Nephron progenitor cell (in vitro differentiated cells): ENCODE measurements at places on chromosomes 16 and 17.

- no peak for DNase-seq
Measured at GRCh38 chr17:27986805-27987684, 55.4 kb upstream of the NLK start.

- DNase-seq, result peak; percentile 38
Measured at GRCh38 chr17:32495359-32496231, 8.8 kb downstream of the CDK5R1 start.

GRCh38 chr17:17491546-17491988, 4.6 kb downstream of the RASD1 start:
- DNase-seq, result no peak

DNA sequence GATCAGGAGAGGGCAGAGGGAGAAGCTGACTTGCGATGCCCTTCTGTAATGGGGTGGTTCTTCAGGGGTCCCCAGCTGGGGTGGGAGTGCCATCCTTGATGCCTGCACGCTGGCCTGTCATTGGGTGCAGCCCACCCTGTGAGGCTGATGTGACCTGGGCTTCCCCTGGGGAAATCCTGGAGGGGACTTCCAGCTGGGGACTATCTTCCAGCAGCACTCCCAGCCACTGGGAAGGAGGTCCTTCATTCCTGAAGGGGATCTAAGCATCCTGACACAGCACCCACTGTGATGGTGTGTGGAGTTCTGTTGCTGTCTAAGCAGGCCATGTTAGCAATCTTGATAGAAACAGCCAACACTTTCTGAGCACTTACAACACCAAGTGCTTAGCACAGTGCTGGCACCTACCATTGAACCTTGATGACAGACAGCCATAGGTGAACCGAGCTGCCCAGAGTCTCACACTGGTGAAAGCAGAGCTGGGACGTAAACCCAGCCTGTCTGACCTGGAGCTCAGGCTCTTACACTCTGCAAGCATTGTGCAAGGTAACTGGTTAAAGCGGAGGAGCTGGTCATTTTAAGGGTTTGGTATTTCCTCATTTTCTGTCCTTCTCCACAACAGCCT, 211.3 kb downstream of the CCDC182 start:
- no peak for DNase-seq

GRCh38 chr16:80341263-80341662, 199.5 kb upstream of the DYNLRB2 start:
- no peak for DNase-seq

DNA sequence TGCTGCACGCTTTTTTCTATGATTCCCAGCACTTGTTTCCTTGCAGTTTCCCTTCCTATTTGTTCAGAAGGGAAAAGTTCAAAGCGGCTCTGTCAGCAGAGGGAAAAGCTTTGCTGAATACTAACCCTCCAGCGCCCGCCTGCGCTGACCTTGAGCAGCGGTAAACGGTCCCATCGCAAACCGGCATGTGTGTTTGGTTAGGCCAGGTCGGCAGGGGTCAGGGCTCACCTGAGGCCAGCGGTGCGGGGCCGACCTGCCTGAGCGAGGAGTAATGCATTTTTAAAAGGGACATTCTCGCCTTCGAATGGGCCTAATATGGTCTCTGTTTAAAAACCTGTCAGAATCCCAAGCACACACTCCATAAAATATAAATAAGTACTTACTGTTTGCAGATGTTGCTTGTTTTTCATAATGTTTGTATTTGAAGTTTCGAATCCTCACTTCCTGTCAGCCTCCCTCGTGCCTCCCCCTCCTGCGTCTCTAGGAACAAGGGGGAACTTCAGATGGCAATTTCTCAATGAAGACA, 110.1 kb downstream of the IRX3 start:
- peak; percentile 52 for DNase-seq

DNA sequence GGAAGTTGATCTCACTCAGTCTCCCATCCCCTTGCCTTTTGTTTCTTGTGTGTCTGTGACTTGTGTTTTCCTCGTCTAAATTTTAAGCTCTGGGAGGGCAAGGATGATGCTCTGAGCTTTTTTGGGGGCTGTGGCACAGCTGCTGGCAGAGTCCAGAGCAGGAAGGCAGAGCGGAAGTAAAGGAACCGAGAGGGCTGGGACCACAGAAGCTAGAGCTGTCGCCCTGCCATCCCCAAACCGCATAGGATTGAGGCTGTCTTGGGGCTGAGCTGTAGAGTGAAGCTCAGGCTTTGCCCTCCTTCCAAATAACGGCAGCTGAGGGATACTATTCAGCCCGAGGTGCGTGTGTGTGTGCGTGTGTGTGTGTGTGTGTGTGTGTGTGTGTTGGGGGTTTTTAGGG, 3.8 kb upstream of the DNAH2 start:
- no peak for DNase-seq

DNA sequence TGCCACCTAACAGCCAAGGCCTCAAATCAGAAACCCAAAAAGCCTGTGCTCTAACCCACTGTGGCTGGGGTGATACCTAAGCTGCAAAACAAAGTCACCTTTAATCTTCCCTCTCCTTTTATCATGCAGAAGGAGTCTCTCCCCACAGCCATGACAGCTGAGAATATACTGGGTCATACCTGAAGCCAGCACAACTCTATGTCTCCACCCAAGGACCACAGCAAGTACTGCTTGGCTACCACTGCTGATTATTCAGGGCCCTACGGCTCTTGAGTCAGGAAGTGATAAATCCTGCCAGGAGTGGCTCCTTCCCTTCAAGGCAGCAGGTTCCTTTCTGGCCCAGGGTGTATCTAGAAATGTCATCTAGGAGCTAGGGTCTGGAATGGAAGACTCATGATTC, 151.5 kb upstream of the TOM1L1 start:
- DNase-seq, result no peak

GRCh38 chr16:23579371-23579770, 16.7 kb downstream of the NDUFAB1 start:
- no peak for DNase-seq

- no peak for DNase-seq
Measured at GRCh38 chr16:66845791-66846221, 1.6 kb downstream of the CA7 start.

DNA sequence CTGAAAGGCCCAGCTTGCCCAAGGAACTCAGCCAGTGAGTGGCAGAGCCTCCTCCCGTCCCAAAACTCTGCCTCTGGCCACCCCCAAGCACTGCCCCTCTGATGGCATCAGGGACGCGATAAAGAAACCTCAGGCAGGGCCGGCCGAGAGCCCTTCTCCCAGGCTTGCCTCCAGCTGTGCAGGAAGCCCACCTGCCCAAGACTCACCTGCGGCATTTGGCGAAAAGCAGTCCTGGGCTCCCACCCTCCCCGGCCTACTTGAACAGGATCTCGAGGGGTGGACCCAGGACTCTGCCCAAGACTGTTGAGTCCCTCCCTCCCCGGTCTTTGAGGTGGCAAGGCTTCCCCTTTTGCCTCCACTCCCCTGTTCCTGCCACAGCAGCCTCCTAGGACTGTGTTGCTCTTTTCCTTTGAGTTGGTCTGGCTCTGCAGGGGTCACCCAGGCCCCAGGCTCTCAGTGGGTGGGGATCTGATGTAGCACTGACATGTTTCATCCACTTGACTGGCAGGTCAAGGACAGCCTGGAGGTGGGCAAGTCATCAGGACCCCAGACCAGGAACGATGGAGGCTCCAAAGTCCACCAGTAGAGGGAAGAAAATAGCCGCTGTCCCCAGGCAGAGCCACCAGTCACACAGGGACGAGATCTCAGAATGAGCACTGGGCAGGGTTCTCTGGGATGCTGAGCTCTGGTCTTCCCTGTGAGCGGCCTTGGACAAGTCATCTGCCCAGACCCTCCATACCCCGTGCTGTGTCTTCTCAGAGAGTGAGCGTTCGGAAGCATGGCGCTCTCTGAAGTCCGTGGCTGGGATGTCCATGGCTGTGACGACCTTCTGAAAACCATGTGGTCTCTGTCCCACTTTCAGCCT, 111.0 kb upstream of the TNRC6C start:
- no peak for DNase-seq

- no peak for DNase-seq
Measured at GRCh38 chr16:56505181-56505580, 14.6 kb downstream of the BBS2 start.

- DNase-seq, result no peak
Measured at GRCh38 chr17:80695979-80696378, 151.3 kb downstream of the RPTOR start.

DNA sequence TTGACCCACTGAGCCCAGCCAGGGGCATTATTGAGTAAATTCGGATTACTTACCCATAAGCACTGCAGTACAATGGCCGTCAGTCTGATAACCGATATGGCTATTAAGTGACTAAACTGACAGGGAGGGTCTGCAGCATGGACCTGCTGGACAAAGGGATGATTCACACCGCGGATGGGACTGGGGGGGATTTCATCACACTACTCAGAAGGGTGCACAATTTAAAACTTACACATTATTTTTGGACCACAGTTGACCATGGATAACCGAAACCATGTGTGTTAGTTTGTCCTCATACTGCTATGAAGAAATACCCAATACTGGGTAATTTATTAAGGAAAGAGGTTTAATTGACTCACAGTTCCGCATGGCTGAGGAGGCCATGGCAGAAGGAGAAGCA, 106.5 kb downstream of the ABCC6 start:
- no peak for DNase-seq

GRCh38 chr16:88869673-88869980, 3.2 kb upstream of the PABPN1L start:
- no peak for DNase-seq

GRCh38 chr16:4364196-4365013, 7.2 kb upstream of the VASN start:
- no peak for DNase-seq

DNA sequence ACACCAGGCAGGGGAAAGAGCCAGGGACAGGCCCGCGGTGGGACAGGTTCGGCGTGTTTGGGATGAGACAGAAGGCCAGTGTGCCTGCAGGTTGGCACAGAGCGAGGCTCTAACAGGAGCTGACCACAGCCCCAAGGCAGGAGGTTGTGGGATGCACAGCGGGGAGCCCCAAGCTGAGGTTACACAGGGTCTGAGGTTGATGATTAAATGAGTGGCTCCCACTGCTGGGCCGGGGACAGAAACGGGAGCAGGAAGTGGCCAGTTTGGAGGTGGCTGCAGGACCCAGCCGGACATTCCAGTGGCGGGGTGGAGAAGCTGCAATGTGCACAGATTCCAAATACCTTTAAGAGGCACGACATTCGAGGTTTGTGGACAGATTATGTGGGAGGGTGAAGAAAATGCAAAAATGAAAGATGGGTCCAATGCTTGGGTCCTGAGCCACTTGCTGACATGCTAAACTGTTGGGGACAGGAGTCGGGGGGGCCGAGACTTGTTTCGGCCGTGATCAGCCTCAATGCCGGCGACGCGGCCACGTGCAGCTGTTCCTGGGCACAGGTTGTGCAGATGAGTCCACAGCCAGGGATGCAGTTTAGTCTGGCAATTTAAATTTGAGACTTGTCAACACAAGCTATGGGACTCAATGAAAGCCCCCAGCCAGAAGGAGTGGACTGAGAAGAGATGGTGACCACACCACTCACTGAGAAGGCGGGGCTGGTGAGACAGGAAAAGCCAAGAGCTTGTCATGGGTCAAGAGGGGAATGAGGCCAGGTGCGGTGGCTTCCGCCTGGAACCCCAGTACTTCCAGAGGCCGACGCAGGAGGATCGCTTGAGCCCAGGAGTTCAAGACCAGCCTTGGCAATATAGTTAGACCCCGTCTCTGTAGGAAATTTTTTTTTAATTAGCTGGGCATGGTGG, 8.7 kb downstream of the ENPP7 start:
- DNase-seq, result no peak

GRCh38 chr17:8910969-8911604, 43.6 kb upstream of the PIK3R6 start:
- no peak for DNase-seq

DNA sequence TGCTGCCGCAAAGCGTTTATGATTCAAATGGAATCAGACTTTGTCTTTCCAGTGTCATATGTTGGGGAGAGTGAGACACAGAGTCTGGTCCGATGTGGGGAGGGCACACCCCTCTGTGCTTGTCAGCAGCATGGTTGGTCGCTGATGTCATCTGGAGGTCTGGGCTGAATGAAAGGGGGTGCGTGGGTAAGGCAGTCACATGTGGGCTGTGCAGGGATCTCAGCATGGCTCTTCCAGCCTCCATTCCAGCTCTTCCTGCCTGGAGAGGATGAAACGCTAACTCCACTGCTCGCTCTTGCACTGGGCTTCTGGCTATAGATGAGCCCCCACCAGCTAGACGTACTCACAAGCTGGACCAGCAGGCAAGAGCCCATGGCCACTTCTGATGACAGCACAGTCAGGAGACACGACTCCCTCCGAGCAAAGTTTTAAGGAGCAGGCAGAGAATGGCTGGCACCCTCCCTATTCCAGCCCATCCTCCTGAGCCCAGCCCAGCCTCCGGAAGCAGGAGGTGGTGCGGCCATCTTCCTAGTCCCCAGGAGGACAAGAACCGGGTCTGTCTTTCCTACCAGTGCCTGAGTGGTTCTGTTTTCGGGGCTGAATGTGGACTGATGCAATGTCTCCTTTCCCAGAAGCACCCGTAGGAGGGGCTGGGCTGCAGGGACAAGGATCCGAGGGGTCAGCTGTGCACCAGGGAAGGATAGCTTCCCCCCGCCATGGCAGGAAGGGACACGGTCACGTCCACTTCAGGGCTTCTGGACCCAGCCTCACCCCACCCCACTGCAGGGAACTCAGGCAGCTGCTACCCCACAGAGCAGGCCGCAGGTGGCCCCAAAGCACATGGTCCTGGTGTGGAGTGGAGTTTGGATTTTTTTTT, 41.5 kb upstream of the CBFA2T3 start:
- peak; percentile 1 for DNase-seq

GRCh38 chr17:60641810-60642220, 35.8 kb upstream of the BCAS3 start:
- DNase-seq, result peak; percentile 53

DNA sequence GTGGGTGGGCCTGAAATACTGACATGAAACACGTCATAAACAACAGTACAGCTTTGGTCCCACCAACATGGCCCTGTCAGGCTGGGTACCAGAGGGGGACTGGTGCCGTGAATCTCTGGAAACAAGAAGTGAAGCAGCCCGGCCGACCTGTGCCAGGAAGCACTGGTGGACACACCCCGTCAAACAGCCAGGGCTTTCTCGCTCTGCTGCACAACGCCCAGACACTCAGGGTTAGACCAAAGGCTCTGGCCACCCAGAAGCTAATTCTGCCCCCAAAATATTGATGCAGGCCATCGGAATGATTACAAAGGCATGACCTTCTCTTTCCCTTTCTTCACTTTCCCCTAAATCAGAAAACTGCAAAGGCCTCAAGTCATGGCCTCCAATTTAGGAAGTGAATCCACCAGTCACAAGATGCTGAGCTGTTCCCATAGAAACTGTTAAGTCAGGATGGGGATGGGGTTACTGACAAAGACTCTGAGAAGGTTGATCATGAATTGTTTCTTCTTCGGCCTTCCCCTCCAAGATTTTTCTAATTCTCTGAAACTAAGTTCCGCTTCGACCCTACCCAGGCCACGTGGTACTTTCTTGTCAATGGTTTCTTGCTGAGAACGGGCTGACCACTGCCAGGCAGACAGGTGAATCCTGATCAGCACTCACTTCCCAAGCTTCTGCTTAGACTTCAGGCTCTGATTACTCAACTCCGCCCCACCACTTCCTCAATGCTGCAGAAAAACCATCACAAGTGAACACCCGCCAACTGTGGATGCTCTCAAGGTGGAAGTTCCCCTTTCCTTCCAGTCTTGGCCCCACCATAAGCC, 6.7 kb downstream of the PITPNA start:
- DNase-seq, result no peak
